HuH-7 (cell line): ENCODE measurements at places on chromosomes 11 and 22.

- no peak for DNase-seq
Measured at GRCh38 chr11:118213201-118213600, 11.6 kb downstream of the JAML start.

- no peak for DNase-seq
Measured at GRCh38 chr11:65870706-65871681, 1.6 kb downstream of the EFEMP2 start.

DNA sequence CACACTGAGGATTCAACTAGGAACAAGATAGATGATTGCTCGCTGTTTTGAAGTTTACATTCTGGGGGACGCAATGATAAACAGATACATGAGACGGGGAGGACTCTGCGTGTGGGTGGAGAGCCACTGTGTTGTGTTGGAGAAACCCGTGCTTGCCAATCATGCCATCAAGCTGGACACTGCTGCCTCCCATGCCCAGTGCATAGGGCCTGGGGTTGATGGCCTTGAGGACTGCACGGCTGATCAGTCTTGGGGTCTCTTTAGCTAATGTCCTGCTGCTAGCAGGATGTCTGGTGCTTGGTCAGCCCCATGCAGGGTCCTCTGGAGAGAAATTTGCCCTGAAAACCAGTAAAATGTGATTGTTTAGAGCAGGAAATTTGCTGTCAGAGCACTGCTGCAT is 221.2 kb upstream of the B3GAT1 start:
- DNase-seq, result no peak

DNA sequence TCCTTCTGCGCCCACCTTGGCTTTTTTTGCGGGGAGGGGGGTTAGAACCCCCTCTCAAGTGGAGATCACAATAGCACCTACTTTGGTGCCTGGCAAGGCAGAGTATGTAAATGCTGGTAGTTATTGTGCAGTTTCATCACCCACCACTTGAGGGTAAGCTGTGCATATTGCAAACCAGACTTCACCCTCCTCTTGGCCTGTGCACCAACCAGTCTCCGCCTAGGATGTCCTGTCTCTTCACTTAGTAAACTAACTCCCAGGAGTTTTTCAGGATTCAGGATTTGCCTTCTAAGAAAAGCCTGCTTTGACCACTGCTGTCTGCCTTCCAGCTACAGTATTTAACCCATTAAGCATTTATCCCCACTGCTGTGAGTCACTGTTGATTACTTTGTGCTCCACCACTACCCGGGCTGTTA is 2.0 kb upstream of the UBXN1 start:
- peak; percentile 89 for DNase-seq

GRCh38 chr11:34268906-34269430 is 88.8 kb downstream of the ABTB2 start:
- DNase-seq, result no peak

DNA sequence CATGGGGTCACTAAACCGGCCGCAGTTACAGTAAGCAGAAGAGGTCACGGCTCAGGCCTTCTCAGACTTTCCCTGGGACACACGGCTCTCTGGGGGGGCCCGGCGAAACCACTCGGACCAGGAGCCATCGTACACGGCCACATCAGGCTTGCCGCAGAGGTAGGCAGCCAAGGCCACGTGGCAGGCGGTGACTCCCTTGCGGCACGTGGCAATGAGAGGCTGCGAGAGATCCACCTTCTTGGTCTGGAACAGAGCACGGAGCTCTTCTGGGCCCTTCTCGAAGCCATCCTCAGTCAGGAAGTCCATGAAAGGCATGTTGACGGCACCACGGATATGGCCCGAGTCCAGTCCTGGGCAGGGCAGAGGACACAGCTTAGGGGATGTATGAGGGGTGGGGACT is 8.3 kb downstream of the TST start:
- no peak for DNase-seq

GRCh38 chr11:25319127-25319526 is 822.3 kb downstream of the LUZP2 start:
- DNase-seq, result no peak

DNA sequence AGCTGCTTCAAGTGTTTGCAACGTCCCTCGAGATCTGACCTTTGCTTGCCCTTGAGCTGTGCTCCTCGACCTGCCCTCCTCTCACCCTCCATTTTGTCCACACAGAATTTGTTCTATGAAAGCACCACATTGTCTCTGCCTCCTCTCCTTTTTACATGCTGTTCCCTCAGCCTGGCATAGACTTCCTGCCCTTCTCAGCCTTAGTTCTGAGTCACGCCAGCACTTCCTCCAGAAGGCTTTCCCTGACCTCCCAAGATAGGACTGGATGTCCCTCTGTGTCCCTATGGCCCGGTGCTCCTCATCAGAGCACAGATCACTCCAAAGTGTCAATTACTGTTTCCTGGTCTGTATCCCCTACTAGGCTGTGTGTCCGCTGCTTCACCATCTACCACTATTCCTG is 16.2 kb downstream of the JHY start:
- DNase-seq, result no peak

DNA sequence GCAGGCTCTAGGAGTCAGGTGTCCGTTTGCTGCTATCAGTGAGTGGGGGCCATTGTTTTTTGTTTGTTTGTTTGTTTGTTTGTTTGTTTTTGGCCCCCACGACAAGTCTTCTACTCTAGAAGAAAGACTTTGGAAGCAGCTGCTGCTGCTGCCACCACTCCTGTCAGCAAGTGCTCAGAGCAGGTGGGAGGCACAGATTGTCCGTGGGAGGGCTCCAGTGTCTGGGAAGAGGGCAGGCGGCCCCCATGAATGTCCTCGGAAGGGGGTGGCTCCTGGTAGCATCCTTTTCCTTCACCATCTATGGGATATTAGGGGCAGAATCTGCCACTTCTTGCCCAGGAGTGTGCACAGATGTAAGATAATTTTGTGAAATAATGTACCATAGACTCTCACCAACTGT is 37.8 kb upstream of the YWHAH start:
- no peak for DNase-seq

DNA sequence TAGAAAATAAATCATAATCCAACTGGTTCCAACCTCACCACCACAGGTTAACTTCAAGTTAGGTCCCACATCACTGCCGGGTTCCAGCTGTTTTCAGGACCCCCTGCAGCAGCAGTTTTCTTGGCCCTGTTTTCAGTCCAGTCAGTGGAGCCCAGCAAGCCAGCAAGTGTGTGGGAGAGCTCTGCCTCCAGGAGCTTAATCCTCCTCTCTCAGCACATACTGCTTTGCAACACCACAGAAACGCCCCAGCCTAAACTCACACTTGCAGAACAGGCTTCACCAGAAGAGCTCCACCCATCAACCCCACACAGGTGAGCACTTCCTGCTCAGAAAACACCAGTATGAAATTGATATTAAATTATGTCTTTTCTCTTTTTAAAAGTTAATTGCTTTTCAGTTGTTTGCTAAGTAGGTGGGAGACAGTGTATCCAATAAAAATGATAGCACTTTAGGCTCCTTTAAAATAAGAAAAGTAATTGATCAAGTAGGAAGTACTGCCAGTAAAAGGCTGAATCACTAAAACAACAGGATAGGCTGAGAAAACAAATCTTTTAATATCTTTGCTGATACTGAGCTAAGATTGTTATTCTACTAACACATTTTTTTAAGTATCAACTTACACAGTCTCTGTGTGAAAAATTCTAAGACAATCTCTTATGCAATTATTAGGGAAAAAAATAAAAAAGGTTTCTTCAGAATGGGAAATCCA is 81.5 kb upstream of the TP53AIP1 start:
- no peak for DNase-seq

DNA sequence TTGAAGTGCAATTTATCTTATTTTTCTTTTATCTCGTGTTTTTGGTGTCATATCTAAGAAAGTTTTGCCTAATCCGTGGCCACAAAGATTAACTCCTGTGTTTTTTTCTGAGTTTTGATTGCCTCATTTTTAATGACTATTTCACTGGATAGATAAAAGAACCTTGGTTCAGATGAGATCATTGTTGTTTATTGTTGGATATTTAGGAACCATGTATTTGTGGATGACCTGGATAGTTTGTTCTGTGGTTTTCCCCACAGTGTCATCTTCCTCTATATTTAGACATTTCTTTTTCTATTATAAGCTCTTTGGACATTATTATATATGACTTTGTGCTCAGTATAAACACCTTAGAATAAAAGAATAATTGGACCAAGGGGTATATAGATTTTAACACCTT is 37.2 kb downstream of the PPP6R3 start:
- no peak for DNase-seq

DNA sequence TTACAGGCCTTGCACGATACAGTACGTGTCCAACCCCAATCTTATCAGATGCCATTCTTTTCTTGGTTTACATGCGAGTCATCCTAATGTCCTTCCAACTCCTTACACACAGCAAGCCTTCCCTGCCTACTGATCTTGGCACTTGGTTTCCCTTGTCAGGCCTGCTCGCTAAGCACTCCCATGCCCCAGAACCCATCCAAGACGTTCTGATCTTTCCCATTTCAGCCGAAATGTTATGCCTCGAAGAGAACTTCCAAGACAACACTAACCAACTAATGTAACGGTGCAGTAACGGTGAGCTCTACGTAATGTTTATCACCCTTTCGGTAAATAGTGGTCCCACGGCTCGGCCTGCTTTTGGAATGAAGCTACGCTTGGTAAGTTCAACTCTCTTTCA is 521 bp downstream of the PES1 start:
- no peak for DNase-seq
